NCI-H2107 (cell line): ENCODE measurements at places on chromosomes 5 and 9.
A peak's percentile ranks its signal among the peaks of the same experiment; 100 is the strongest.

DNA sequence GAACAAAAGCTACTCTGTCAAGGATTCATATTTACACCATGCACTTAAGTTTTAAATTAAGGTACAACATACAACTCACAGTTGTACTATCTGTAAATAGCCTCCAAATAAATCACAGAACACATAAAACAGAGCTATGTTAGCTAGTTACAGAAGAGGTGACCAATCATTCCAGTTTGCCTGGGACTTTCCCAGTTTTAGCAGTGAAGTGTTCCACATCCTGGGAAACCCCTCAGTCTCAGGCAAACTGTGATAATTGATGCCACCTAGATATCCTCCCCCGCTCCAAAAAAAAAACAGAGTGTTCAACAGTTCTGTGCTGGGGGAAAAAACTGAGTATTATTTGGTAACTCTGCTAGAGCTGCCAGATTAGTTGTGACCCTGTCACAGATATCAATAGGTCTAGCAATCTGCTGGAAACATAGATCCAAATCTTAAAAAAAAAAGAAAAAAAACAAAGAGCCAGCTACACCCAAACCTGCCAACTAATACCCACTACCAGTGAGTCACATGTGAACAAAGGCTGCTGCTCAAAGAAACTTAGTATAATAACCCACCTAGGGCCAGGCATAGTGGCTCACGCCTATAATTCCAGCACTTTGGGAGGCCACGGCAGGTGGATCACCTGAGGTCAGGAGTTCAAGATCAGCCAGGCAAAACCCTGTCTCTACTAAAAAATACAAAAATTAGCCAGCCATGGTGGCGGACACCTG lies 5.7 kb downstream of the TBCA start:
- no peak for DNase-seq

- DNase-seq: no peak
Measured at GRCh38 chr5:139863855-139864558, 68.4 kb downstream of the PSD2 start.

- DNase-seq: no peak
Measured at GRCh38 chr5:65015767-65016166, 247.0 kb downstream of the CWC27 start.

DNA sequence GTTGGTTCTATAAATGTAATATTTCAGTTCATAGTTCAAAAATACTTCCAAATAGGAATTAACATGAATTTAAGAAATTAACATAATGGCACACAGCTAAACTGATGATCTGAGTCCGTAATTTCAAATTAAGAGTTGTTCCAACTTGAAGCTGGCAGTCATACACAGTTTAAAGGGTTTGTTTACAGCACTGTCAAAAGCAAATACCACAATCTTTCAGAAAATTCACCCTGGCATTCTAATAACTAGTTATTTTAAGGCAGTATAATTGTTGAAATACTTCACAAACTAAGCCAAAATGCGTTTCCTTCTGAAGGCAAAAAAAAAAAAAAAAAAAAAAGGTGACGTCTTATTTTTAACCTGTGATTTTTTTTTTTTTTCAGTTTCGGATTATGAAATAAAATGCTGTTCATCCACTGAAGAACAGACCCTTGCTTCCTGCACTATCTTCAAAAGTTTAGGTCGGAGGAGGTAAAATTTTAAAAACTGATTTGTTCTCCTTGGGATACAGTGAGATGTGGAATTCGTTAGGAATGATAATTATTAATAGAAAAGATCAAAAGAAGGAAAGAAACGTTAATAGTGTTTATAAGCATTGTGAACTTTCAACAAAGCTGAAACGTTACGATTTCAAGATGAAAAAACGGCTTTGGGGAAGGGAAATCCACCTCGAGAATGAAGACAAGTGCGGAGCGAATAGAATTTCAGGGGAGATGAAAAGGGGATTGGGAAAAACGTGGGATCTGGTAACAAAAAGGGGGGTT lies 850 bp downstream of the IL6ST start:
- no peak for DNase-seq

DNA sequence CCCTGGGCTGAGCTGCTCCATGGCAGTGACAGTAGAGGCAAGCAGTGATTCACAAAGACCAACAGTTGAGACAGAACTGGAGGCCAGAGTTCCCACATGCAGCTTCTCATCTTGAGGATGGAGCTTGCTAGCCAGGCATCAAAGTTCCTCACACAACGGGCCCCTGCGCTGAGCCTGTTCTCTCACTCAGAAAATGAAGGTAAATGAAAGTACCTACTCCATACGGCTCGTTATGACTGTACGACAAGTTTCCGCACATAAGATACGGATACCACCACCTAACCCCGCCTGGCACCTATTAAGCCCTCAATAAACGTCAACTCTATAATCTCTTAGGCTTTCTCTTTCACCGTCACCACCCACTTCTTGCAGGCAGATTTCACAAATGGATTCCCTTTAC lies 12.9 kb downstream of the NOL6 start:
- DNase-seq: no peak

DNA sequence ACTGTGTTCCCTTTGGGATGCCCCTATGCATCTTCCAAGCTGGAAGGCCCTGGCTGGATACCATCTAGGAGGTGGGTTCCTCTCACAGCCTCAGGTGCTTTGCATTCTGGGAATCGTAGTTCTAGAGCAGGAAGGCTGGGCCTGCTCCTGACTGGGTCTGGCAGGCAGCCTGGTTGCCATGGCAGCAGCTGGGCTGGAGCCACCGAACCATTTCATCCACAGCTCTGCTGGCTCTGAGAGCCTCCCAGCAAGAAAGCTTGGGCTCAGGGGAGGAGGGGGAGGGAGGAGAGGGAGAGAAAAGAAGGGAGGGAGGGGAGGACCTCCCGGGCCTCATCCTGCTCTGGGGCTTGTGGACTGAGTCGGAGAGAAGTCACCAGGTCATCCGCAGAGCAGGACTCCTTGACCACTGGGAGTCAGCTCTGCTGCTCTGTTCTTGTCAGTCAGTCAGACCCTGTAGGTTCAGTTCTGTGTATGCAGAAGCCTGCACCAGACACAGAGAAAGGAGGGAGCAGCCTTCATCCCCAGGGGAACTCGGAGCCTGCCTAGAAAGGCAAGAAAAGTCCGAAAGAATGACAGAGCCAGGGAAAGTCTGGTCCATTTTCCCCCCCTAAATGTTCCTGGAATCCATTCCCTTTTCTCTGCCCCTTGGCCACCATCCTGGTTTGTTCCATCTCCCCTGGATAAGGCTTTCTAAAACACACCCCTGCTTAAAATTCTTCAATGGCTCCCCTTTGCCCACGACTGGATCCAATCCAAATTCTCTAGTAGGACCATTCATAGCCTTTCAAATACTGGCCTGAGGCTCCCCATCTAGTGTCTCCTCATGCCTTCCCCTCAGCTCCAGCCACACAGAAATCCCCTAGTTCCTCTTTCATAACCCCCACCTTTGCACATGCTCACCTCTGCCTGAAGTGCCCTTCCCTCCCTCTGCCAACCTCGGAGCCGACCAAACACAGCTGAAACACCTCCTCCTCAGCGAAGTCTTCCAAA lies 65.4 kb upstream of the ARAP3 start:
- DNase-seq: peak; percentile 66
